ENCODE measurements at places on chromosomes 11 and 22.
A peak's percentile ranks its signal among the peaks of the same experiment; 100 is the strongest.

GRCh38 chr22:47345025-47345424 lies 582.6 kb downstream of the TBC1D22A start:
- DNase-seq: no peak

GRCh38 chr22:30565341-30565740 lies 9.1 kb downstream of the GAL3ST1 start:
- DNase-seq: no peak

GRCh38 chr22:19643448-19644313 lies 70.6 kb upstream of the SEPTIN5 start:
- DNase-seq: no peak

- DNase-seq: no peak
These were observed 1.6 kb downstream of the ANO1 start for GRCh38 chr11:70079691-70080090.

GRCh38 chr11:12232160-12232559 lies 121.8 kb downstream of the MICAL2 start:
- no peak for DNase-seq

GRCh38 chr11:69033431-69033830 lies 15.3 kb upstream of the TPCN2 start:
- no peak for DNase-seq

- DNase-seq: no peak
These were observed 283.7 kb upstream of the ANO5 start for GRCh38 chr11:21909145-21909544.

DNA sequence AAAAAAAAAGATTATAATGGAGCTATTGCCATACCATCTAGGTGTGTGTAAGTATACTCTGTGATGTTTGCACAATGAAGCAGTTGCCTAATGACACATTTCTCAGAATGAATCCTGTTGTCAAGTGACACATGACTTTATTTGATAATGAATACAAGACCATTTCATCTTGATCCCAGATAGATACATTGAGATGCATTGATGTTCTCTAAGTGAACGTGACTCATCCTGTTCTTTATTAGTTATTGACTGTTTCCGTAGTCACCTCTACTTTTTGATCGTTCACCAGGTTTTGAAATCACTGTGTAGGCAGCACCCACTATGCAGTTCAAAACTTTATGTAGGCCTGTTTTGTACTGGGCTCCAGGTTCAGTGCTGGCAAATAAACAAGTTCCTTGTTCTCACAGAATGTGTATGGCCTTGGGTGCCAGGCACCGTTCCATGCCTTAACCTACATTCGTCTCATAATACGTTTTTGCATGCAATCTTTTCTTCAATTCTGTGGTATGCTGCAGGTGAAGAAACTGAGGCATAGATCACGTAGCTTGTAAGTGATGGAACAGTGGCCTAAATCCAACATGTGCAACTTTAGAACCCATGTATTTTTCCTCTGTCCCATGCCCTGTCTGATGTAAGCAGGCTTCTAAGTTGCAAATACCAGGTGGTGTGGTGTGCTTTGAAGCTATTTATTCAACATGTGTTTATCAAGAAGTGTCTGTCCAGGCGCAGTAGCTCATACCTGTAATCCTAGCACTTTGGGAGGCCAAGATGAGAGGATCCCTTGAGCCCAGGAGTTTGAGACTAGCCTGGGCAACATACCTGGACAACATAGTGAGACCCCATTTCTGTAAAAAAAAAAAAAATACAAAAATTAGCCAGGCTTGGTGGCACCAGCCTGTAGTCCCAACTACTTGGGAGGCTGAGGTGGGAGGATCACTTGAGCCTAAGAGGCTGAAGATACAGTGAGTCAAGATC lies 10.4 kb downstream of the SREBF2 start:
- no peak for DNase-seq

DNA sequence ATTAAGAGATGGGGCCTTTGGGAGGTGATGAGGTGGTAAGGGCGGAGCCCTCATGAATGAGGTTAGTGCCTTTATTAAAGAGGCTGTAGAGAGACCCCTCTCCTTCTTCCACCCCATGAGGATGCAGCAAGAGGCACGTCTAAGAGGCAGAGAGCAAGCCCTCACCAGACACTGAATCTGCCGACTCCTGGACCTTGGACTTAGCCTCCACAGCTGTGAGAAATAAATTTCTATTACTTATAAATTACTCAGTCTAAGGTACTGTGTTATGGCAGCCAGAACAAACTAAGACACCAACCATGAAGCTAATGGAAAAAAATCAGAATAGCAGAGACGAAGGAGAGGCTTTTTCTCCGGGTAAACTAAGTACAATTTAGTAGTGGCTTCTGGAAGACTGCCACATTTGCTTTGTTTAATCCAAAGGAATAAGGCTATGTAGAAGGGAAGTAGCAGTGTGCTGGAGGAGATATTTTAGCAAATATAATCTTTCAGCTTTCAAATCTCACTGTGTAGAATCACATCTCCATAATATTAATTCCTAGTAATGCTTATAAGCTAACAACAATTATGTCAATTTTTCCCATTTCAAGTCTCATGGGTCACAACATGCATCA lies 12.3 kb upstream of the SIK2 start:
- DNase-seq: no peak

GRCh38 chr11:60394666-60395380 lies 1.4 kb upstream of the MS4A14 start:
- DNase-seq: no peak

- no peak for DNase-seq
These were observed 150.2 kb downstream of the SNX19 start for GRCh38 chr11:130765951-130766649.

GRCh38 chr22:35629406-35630216 lies 12.5 kb upstream of the MB start:
- DNase-seq: no peak

DNA sequence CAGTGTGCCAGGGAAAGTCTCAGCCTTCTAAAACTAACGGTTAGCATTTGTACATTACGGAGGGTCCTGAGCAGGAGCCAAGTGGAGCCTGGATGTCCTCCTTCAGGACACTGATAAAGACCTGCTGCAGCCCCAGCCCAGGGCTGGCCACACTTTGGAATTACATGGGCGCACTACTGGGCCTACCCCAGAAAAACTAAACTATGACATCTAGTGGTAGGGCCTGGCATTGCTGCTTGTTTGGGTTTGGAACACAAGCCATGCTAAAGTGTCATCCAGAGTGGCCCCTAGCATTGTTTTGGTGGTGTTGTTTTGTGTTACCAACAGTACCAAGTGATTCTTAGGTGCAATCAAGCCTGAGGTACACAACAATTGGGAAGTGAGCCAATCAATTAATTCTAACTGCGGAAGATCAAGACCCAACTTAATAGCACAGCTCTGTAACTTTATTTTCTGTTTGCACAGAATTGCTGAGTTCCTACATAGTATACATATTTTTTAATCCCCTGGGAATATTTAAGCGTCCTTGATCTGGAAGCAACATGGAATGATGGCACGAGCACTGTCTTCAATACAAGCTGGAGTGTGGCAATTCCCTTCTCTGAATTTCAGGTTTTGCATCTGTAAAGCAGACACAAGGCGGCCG lies 340.7 kb downstream of the LARGE1 start:
- DNase-seq: peak; percentile 3

- no peak for DNase-seq
These were observed 84.2 kb upstream of the WNT7B start for GRCh38 chr22:46061124-46061500.

GRCh38 chr11:19013181-19013857 lies 47.2 kb downstream of the MRGPRX2 start:
- DNase-seq: no peak

DNA sequence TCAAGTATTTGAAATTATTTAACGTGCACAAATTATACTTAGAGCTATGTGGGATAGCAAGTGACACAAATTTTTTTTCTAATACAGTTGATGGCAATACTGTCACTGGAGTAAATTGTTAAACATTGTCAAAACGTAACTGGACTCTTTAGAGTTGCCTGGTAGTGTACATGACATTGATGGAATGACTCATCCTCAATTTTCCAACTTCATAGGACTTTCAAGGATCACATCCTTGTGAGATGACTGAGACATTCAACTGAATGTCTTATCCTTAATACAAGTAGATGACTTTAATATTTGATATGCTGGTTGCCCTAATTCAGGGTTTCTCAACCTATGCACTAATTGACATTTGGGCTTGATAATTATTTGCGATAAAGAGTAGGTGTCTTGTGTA lies 310.0 kb downstream of the SWAP70 start:
- no peak for DNase-seq

- no peak for DNase-seq
These were observed 36.4 kb upstream of the TPBGL start for GRCh38 chr11:75204012-75204674.

GRCh38 chr11:27296497-27296896 lies 66.5 kb downstream of the CCDC34 start:
- DNase-seq: no peak

GRCh38 chr11:100849901-100850235 lies 162.8 kb downstream of the ARHGAP42 start:
- DNase-seq: no peak

GRCh38 chr11:31651822-31652221 lies 142.3 kb downstream of the ELP4 start:
- no peak for DNase-seq

- DNase-seq: no peak
These were observed 134.2 kb upstream of the NECTIN1 start for GRCh38 chr11:119863236-119863635.

DNA sequence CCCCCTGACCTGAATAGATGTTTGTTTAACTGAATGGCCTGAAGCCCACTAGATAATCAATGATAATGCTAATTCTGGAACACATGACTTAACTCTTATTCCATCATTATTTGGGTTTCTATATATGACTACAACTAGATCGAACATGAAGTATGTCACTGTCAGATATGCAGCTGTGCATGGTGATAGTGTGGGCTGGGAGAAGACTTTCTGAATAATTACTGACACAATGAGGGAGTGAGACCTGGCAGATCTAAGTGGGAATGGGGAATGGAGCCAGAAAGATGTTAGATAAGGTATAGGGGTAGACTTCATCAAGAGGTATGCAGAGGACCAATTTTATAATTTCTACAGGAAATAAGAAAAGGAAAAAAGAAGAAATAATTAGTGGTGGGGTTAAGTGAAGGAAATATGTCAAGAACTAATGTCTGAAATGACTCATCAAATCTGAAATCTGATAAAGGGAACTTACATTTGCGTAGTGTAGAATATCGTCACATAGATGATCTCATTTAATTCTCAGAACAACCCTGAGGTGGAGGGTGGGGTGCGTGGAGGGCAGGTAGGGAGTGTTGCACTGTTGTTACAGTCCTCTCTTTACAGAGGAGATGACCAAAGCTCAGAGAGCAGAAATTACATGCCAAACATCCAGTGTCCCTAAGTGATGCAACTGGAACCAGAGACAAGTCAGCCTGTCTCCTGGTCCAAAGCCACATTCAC lies 68.2 kb upstream of the EED start:
- DNase-seq: no peak

DNA sequence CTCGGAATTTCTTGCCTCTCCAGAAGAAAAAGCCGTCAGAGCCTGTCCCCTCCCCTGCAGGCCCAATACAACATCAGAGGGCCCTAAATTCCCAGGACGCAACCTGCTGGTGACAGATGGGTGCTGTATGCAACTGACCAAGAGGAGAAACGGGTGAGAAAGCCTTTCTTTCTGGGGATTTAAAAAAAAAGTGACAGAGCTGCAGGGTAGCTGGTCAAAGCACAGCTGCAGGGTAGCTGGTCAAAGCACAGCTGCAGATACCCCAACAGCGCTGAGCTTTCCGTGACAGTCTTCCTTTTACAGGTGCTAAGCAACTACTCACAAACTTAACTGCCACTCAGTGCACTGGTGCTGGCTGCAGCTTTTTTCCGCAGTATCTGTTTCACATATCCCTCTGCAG lies 17.8 kb downstream of the AP1B1 start:
- no peak for DNase-seq

- no peak for DNase-seq
These were observed 2.3 kb upstream of the PLCB3 start for GRCh38 chr11:64249038-64249437.

GRCh38 chr11:73416786-73417185 lies 40.6 kb downstream of the RELT start:
- no peak for DNase-seq

- no peak for DNase-seq
These were observed 678.4 kb downstream of the OPCML start for GRCh38 chr11:132853886-132854285.

DNA sequence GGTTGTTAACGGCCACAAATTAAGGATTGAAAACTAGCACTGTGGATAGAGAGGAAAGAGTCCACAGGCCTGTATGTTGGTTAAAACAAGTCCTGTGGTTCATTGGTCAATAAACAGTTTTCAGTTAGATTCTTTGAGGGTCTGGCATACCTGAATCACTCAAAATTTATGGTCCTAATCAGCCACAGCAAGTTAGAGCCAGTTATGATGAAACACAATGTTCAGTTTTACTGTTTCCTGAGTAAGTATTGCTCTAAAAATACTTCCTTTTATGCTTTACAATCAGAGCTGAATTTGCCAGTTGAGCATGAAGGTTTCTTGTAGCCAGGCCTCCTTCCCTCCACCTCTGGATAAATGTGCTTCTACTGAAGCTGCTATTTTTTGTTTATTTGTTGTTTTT lies 12.9 kb upstream of the CAT start:
- DNase-seq: no peak

DNA sequence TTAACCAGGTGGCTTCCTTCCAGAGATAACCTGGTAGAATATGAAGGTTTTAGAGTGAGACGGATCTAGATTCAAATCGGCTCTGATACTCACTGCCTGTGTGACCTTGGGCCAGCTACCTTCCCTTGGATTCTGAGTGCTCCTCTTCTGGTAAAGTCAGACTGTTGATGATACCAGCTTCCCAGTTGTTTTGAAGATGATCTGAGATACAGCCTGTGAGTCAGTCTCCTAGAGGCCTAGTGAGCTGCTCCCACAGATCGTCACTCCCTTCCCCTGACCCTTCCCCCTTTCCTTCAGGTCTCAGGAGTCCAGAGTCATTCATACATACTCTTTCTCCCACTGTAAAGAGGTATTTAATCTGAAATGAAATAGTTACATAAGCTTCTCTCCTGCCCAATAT lies 207.8 kb downstream of the GRIK4 start:
- DNase-seq: no peak

- DNase-seq: peak; percentile 9
These were observed 57.6 kb downstream of the SYN3 start for GRCh38 chr22:33000342-33001280.

DNA sequence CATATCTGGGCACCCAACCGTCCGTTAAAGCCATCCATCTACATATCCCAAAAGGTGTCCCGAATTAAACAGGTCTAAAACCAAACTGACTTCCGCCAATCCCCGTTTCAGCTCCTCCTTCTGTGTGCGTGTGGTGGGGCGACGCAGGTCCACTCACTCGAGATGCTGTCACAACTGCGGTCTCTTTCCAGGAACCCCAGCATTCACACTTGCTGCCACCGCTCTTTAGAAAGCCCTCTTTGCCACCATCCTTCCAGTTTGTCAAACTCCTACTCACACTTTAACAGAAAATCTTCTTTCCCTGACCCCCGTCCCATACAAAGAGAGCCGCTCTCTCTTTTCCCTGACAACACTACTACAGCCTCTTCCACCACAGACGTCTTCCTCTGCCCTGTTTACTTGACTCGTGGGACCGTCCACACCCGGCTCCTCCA lies 467 bp downstream of the ESS2 start:
- no peak for DNase-seq

- no peak for DNase-seq
These were observed 253.3 kb upstream of the ISX start for GRCh38 chr22:34812631-34813030.

Measured in stimulated activated CD8-positive, alpha-beta memory T cell treated with anti-CD3 and anti-CD28 coated beads, Interleukin-7, amount 100 ng/mL, for 24 hours (primary cell).